NCI-H1417 (cell line): ENCODE measurements at places on chromosomes 7 and 10.

DNA sequence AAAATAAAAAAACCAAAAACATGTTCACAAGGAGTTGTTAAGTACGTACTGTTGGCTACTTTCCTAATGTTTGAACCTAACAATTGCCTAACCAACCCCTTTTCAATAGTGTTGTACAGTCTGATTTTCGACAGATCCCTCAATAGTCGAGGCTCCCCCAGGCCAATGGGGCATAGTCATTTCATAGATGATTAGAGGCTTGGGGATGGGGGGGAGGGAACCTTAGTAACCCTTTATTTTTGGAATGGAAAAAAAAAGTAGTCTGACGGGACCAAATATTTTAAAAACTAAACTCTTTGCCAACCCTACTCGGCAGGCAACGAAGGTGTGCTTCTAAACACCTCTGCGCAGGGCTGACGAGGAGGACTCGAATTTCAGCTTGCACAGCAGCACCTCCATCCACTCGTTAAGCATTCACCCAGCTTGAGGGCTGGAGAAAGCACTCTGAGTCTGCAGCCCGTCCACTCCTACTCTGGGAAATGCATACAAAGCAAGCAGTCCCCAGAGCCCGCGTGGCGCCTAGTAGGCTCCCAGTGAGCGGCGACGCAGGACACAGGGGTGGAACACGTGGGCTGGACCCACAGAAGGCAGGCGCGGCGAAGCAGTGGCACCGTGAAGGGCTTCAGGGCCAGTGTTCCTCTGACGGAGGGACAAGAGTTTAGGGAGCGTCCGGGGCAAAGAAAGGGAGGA, 899 bp downstream of the PUS7 start:
- DNase-seq: peak; percentile 92

GRCh38 chr10:90598513-90598912, 259.3 kb downstream of the HTR7 start:
- no peak for DNase-seq

DNA sequence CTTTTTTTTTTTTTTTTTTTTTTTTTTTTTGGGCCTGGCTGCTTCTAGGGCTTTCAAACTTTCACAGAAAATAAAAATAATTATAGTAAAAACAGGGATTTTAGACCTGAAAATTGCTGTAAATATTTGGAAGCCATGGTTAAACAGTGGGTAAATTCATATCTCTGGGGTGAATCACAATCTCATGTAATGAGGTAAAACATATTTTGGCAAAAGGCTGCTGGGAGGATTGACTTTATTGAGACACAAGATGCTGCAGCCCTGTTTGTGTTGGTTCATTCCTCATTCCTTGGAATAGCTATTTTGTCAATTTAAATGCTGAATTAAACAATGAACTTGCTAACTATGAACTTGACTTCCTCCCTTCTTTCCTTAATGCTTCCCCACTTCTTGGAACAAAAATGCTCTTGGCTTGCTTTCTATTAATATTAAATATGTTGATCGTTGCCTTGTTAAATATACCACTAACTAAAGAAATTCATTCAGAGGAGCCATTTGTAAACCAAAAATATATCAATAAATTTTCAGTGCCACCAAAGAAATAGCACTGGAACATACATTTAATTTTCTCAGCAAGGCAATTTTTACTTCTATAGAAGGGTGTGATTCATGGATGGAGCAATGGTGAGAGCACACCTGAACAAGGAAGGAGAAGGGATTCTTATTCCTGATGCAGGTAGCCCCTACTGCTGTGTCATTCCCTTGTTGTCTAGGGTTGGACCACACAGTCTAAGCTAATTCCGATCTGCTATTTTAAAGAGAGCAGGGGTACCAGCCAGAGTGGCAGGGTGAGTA, 24.6 kb downstream of the AGK start:
- no peak for DNase-seq

DNA sequence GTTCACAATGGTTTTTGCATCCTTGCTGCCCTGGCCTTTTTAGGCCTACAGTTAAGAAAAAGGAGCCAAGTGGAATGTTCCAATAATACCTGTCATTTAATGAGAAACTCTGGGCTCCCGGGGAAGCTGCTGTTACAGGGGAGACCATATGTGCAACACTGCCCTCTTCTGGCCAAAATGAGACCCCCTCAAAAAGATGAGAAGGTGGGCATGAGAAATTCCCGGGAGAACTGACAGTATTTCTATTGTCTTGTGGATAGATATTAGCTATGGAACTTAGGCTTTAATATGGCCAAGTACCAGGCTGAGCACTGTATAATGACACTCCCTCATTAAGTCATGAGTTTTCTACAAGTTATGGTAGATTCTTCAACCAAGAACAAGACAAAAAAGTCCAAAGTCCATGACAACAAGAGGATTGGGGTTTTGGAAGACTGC, 99.4 kb downstream of the CCDC3 start:
- DNase-seq: peak; percentile 39

DNA sequence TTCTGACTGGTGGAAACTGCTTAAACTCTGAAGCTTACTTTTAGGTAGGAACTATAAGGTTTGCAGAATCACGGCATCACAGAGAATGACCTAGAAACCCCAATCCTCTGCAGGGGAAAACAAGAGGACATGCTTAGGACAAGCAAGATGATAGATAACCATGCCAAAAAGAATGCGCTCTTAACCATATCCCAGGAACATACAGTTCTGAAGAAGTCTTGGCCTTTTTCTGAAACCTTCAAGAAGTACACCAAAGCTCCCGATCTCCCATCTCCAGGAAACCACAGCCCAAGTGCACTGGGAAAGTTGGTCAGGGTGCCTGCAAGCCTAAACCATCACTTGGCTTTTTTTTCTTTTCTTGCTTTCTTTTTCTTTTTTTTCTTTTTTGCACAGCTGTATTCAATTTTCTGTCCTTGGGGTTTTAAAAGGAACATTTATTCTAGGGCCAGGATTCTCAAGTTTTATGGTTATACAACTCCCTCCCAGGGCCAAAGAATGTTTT, 12.2 kb upstream of the SVIL start:
- DNase-seq: no peak

- DNase-seq: peak; percentile 87
Measured at GRCh38 chr7:36904802-36905201, 180.5 kb upstream of the AOAH start.

- DNase-seq: no peak
Measured at GRCh38 chr10:62582804-62583208, 208.6 kb downstream of the ZNF365 start.

DNA sequence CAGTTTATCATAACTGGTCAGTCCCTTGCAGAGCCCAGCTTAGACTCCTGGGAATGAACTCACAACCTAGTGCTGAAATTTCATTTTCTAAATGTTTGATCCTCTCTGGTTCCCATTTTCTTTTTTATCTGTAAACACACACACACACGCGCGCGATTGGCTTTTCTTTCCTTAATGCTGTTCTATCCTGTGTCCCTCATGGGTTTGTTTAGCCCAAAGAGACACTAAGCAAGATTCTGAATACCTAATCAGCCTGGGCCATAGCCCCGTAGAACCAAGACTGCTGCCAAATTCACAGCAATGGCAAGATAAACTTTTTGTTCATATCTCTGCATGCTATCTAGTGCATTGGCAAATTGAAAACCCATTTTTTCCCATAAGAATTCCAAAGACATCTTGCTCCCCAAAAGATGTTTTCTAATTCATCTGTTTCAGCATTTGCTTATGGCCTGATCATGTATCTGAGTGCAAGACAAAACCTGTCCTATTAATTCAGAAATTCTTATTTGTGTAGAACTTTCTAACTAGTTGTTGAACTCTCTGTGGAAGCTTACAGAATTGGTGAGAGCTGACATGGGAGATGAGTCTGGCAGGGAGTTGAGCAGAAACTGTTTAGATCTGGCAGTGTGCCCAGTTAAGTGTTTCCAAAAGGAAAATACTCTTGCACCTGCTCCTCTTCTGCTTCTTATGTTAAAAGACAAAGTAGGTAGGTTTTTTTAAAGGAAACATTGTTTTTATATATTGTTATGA, 1.8 kb upstream of the IFIT1 start:
- peak; percentile 4 for DNase-seq

GRCh38 chr10:112546474-112546873, 99.5 kb downstream of the VTI1A start:
- no peak for DNase-seq

GRCh38 chr7:98753989-98754479, 115.8 kb downstream of the TMEM130 start:
- peak; percentile 55 for DNase-seq

DNA sequence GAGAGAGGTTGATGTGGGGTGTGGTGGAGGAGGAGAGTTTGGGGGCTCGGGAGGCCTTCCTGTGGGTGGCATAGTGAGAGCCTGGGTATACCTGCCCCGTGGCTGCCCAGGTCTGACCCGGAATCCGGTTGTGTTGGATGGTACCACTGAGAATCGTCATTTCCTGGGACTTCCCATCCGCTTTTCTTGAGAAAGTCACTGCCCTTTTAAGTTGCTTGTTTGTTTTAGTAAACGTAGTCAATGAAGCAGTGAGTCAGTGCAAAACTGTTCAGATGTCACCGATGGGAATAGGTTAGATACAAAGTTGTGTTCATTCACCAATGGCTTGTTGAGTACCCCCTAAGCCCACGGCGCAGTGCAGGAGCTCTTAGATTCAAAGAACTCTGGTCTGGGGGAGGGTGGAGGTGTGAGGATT, 285.8 kb downstream of the CAMK1D start:
- DNase-seq: no peak

GRCh38 chr10:131001438-131001837, 310.1 kb downstream of the TCERG1L start:
- no peak for DNase-seq

GRCh38 chr7:75945297-75946168, 30.6 kb downstream of the POR start:
- DNase-seq: no peak

- peak; percentile 9 for DNase-seq
Measured at GRCh38 chr10:119602241-119603095, 5.7 kb upstream of the TIAL1 start.

GRCh38 chr7:34759477-34760125, 101.6 kb downstream of the NPSR1 start:
- peak; percentile 23 for DNase-seq

DNA sequence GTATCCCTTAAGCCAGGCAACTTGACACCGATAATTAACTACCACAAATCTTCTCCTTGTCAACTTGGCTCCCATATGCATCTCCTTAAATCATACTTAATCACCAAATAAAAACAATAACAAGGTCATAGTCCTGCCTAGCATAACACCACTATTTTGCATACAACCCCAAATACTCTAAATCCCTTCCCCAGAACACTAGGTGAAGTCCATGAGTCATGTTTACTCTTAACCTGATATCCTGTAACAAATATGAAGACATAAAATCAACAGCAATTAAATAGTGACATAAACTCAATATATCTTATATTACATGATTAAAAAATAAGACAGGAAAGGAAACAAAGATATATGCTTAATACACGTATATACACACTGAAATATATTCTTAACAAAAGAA, 362.0 kb downstream of the ETV1 start:
- no peak for DNase-seq

GRCh38 chr10:90888387-90888786, 16.6 kb downstream of the RPP30 start:
- no peak for DNase-seq

DNA sequence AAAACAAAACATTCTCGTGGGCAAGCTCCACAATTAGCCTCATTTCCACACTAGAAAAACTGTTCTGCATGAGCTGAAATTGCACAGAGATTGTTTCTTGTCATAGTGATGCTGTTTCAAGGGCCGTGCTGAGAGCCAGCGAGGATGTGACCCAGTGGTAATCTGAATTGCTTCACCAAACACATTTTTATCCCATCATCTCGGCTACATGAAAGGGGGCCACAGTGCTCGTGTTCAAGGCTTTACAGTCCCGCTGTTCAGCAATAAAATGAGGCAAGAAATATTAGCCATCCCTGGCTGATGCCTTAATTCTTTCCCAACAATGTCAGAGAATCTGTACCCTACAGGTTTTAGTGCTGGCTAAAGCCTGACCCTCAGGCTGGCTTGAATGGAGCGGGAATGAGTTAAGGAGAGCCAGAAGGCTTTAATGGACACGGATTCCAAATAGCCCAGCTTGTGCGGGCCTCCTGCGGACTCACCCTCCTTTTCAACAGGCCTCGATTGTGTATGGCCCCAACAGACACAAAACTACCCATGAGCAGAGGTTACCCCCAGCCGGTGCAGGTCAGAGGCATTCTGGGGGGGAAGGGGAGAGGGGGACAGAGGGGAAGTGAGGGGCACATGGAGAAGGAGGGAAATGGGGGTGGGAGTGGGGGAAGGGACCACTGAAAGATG, 2.0 kb upstream of the GDF10 start:
- DNase-seq: no peak

DNA sequence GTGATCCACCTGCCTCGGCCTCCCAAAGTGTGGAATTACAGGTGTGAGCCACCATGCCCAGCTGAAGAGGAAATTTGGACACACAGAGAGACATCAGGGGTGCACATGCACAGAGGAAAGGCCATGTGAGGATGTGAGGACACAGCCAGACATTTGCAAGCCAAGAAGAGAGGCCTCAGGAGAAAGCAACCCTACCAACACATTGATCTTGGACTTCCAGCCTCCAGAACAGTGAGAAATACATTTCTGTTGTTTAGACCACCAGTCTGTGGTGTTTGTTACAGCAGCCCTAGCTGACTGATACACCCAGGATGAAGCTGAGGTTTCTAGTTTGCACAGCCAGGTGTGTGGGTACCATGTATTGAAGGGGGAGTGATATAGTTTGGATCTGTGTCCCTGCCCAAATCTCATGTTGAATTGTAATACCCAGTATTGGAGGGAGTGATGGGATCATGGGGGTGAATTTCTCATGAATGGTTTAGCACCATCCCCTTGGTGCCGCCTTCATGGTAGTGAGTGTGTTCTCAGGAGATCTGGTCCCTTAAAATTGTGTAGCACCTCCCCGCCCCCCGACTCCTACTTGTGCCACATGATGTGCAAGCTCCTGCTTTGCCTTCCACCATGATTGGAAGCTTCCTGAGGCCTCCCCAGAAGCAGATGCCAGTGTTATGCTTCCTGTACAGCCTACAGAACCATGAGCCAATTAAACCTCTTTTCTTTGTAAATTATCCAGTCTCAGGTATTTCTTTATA, 64.7 kb upstream of the DUSP5 start:
- DNase-seq: no peak

- DNase-seq: no peak
Measured at GRCh38 chr7:152355474-152356057, 80.2 kb downstream of the KMT2C start.

DNA sequence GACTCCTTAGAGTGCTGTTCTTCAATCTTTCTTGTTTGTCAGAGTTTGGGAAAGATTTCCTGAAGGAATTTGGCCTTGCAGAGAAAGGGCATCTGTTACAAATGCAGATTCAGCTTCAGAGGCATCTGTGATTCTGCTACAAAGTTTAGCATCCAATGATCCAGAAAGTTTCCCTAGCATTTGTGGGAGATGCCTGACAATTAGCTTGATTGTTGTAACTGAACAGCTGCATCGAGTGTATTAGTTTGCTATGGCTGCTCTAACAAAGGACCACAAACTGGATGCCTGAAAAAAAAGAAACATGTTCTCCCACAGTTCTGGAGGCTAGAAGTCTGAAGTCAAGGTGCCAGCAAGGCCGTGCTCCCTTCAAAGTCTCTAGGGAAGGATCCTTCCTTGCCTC, 365.1 kb downstream of the GRID1 start:
- no peak for DNase-seq

- DNase-seq: no peak
Measured at GRCh38 chr7:98162758-98163157, 48.5 kb upstream of the BHLHA15 start.

- no peak for DNase-seq
Measured at GRCh38 chr7:52270301-52270700, 765.1 kb upstream of the POM121L12 start.

- no peak for DNase-seq
Measured at GRCh38 chr10:35633006-35633980, 8.8 kb downstream of the FZD8 start.
